ENCODE measurements at places on chromosomes 1 and 21.
A peak's percentile ranks its signal among the peaks of the same experiment; 100 is the strongest.

GRCh38 chr1:232643251-232643650 is 13.3 kb upstream of the SIPA1L2 start:
- DNase-seq = no peak

GRCh38 chr21:32308696-32309095 is 10.0 kb downstream of the MRAP start:
- no peak for DNase-seq

DNA sequence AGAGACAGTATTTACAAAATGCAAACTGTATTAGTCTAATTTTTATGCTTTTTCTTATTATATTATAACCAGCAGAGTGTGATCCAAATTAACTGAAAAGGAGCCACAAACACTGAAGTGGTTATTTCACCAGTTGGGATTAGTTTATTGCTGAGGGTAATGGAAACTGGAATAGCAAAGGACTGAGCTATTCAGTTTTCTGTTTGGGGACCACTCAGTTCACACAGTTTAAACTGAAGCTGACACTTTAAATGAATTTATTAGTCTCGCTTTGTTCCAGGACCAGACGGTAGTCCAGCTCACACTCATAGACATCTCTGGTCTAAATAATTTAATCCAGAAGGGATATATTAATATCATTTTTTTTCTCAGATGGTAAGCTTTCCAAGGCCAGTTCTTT is 410.7 kb downstream of the LTN1 start:
- DNase-seq = no peak

DNA sequence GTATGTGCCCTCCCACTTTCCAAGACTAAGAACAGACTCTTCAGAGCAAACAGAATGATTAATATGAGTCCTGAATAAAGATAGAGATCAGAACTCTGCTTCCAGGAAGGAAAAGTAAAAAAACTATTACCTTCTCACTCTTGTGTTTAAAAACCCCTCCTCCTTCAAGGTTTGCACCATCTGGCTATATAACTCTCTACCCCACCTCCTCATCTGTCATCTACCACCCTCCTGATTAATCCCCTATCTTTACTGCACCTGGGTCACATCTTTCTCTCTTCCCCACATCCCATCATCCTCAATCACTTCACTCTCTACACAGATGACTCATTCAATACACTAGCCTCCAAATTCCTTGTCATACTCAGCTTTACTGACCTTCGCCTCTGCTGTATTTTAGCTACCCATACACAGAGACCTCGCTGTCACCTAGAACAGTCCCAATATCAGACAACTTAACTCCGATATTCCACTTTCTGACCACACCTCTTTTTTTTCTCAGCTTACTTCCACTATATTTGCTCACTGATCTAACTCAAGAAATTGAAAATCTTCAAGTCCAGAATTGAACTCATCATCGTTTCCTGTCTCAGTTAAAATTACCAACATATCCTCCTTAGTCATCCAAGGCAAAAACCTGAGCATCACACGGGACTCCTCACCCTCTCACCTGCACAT is 3.7 kb downstream of the SCMH1 start:
- DNase-seq = peak; percentile 39

DNA sequence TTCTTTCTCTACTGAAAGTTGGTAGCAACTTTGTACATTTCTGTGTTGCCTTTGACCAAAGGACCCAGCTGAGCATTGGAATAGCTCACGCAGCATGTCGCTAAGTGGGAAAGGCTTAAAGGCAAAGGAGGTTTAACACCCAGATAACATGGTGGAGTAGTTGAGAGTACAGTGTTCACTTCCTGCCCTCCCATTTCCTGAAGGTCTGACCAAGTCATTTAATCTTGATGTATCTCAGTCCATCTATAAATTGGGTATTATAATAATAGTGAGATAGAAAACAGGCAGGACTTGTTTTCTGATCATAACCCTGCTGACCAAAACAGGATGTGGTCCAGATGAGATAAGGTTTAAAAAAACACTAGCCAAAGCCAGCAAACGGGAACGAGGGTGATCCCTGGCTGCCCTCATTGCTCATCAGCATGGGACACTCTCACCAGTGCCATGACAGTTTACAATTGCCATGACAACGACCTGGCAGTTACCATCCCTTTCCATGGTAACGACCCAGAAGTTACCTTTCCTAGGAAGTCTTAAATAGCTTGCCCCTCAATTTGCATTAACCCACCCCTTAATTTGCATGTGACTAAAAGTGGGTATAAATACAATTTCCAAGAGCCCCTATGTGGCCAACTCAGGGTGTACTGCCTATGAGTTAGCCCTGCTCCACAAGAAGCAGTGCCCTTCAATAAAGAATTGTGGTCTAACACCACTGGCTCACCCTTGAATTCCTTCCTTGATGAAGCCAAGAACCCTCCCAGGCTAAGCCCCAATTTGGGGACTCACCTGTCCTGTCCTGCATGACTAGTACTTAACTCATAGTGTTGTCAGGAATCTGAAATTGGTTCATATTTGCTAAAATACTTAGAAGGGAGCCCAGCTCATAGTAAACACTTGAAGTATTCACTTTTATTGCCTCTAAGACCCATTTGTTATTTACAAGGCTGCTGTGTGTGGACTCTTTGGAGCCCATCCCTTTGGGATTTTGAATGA is 28.4 kb upstream of the FHAD1 start:
- DNase-seq = no peak

DNA sequence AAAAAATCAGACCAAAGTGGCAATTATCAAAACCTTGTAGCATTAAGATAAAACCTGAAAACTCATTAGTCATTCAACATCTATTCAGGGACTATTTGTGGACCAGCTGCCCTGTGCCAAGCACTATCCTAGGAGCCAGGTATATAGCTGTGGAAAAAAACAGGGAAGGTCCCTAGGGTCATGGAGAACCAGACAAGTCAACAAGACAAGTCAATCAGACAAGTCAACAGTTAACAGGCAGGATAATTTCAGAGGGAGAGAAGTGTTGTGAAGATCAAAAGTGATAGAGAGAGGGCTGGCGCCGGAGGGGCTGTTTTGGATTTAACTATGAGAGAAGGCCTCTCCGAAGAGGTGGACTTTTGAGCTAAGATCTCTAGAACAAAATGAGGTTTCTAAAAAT is 3.3 kb upstream of the ATP1A4 start:
- DNase-seq = no peak

DNA sequence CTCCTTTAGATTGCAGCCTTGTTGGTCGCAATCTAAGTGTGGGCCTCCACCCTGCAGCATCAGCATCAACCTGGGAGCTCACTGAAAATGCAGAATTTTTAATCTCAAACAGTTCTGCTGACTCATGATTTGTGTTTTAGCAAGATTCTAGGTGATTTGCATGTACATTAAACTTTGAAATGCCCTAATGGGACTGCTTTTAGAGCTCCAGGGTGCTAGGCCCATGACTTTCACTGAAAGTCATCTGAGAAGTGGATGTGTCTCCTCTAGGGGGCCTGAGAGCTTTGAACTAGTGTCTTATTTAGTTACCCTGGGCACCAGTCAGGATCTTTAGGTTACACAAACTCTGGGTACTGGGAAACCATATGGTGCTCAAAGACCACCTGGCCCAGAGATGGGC is 9.0 kb downstream of the TRIM67 start:
- no peak for DNase-seq

DNA sequence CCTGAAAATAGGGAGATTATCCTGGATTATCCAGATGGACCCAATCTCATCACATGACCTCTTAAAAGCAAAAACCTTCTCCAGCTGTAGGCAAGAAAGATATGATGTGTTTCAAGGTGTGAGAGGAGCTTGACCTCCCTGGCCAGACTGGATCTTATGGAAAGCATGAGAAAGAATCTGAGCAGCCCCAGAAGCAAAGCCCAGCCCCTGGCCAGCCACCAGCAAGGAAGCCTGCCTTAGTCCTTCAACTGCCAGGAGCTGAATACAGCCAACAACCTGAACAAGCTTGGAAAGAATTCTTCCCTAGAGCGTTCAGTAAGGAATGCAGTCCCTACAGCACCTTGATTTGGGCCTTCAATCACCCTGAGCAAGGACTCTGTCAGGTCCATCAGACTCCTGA is 375.0 kb upstream of the CHRM3 start:
- no peak for DNase-seq

DNA sequence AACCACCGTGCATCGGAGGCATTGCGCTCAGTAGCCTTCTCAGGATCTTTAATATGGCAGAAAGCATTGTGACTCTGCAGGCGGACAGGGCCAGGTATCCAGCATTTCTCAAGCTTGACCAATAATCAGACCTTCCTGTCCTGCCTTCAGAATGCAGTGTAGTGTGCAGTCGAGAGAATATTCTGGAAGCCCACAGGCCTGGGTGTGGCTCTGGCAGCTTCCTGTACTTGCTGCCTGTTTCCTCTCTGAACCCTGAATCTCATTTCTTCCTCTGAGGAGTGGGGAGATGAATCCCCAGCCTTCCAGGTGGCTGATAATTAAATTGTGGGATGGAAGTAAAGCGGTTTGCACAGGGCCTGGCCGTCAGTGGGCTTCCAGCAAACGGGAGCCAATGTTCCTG is 42.3 kb downstream of the ACTL8 start:
- no peak for DNase-seq

GRCh38 chr1:40612345-40612831 is 53.1 kb downstream of the RIMS3 start:
- peak; percentile 57 for DNase-seq

GRCh38 chr1:192559115-192560006 is 16.2 kb upstream of the RGS1 start:
- peak; percentile 58 for DNase-seq

DNA sequence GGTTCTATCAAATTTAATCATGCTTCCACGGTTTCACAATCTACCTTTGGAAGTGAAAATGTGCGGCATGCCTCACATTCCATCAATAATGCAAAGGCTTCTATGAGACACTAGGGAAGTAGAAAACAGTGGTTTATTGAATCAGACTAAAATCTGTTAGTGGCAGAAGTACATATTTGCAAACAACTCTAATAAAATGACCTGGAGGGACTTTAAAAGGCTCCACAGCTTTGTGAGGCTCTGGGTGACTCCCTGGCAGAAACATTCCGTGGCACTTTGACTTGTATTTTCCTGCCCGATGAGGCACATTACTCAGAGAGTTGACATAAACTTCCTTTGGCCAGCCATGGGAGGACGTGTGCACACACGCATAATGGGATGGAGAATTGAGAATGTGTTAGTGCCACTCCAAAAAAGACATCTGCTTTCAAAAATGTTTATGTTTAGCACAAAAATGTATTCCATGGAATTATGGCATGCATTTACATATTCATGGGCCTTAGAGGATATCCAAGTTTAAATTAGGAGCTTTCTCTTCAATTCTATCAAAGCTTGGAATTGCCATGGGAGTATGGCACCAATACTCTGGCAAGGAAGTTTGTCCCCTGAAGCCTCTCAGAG is 60.0 kb upstream of the SSX2IP start:
- no peak for DNase-seq

DNA sequence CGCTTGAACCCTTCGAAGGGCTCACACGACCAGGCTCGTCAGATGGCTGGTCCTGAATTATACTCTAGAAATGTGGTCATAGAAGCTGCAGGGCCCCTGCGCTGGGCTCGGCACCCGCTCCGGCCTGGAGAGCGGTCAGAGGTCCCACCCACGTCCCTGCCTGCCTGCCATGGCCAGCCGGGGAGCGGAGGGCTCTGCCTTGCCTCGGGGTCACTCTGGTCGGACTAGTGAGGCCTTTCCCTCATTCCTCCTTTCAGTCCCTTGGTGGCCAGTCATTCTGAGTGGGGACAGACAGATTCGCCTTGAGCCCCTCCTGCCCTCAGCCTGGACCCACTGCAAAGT is 529 bp upstream of the MARCKSL1 start:
- DNase-seq = no peak

- no peak for DNase-seq
Measured at GRCh38 chr1:38953433-38953860, 11.8 kb upstream of the RHBDL2 start.
